HCT116 (cell line): ENCODE measurements at places on chromosomes 4 and X.

GRCh38 chrX:19070555-19070994 is 51.7 kb downstream of the ADGRG2 start:
- no peak for DNase-seq

GRCh38 chr4:13218326-13218958 is 265.7 kb downstream of the RAB28 start:
- DNase-seq, result no peak

GRCh38 chr4:72340803-72341431 is 228.1 kb downstream of the ADAMTS3 start:
- DNase-seq, result no peak

DNA sequence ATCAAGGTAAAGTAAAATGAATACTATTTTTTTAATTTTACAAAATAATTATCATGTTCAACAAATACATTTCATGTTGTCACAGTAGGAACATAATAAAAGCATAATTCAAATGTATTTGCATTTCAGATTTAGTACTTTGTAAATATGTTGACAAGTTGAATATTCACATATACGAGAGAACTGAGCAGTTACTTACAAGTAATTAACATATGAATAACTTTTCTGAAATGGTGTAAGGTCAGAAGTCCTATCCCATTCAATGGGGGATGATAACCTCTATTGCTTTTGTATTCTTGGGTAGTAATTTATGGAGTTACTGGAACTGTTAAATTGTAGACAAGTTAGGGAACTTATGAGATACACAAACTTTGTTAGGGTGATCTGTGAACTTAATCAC is 191.1 kb downstream of the COX7B2 start:
- no peak for DNase-seq

DNA sequence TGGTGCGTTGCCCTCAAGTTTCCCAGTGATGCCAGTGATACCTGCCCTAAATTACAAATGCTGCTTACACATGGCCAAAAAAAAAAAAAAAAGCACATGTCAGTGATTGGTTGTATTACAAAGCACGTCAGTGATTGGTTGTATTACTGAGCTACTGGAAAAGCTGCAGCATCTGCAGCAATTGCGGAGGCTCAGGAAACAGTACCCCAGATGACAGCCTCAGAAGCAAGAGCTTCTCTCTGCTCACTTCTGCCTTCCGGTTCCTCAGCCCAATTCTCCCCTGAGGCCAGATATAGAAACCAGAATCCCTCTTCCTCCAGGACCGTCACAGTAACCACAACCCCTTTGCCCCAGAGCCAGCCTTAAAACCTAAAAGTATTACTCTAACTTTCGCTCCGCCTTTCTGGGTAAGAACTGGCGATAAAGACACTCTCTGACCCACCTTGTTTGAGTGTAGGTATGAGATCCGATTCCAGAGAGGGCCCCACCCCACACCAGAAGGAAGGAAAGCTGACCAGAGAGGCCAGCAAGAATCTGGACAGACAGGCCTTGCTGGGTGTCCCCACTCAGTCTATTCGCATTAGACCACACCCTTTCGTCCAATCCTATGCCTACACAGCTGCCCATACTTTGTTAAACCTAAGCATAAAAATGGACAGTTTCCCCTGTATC is 85.0 kb upstream of the SORBS2 start:
- no peak for DNase-seq

DNA sequence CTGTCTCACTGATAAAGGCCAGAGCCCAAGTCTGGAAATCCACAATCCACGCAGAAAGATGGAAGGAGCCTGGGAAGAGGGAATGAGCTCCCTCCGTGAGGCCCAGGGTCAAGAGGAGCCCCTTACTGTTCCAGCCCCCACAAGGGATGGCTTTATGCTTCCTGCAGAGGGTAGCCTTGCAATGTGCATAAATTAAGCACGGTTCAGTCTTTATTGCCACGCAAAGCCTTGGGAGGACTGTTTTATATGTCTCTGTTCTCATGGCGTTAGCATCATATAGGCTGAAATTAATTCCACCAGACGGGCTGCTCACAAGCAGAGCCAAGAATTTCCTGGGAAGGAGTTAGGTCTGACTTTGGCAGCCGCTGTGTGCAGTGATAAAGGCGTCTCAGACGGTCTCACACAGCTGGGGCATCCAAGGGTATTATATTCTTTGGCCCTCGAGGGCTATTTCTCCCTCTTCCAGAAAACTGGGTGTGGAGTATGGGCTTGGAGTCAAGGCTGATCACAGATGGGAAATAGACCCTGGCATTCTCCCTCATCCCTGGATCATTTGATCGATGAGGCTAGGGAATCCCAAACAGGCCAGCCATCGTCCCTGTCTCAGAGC is 38.5 kb downstream of the CYTL1 start:
- no peak for DNase-seq

- no peak for DNase-seq
These were observed 95.5 kb downstream of the ZNF827 start for GRCh38 chr4:145843148-145843547.

GRCh38 chr4:64497491-64497890 is 88.2 kb upstream of the TECRL start:
- DNase-seq, result no peak

GRCh38 chrX:24493740-24494581 is 28.9 kb downstream of the PDK3 start:
- no peak for DNase-seq

DNA sequence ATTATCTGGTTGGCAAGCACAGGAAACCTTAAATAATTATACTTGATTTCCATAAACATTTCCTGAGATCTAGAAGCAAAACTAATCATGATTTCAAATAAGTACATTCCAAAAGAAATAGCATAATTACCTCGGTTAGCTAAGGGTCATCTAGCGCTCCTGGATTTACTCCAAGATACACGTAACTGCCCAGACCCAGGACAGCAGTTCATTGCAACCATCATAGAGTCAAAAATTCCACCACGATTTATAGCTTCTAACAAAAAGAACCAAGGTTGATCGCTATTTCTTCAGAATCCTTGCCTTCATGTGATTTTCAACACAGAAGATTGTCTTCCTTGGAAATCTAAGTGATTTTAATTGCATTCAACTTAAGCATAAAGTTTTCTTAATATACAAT is 1235.5 kb upstream of the TENM3 start:
- DNase-seq, result no peak

GRCh38 chr4:151304755-151305154 is 20.6 kb downstream of the SH3D19 start:
- no peak for DNase-seq

- no peak for DNase-seq
These were observed 334 bp upstream of the POU4F2 start for GRCh38 chr4:146638333-146638785.

GRCh38 chrX:29471829-29472228 is 743.5 kb upstream of the MAGEB2 start:
- DNase-seq, result no peak

DNA sequence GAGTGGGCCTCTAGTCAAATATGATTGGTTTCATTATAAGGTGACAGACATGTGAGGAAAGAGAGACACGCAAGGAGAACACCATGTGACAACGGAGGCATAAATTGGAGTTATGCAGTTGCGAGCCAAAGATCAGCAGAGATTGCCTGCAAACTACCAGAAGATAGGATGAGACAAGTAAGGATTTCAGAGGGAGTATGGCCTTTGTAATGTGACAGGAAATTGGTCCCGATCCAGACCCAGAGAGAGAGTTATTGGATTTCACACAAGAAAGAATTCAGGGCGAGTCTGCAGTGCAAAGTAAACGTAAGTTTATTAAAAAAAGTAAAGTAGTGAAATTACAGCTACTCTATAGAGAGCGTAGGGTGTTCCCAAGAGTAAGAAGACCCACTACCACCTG is 35.7 kb upstream of the NDST4 start:
- no peak for DNase-seq

DNA sequence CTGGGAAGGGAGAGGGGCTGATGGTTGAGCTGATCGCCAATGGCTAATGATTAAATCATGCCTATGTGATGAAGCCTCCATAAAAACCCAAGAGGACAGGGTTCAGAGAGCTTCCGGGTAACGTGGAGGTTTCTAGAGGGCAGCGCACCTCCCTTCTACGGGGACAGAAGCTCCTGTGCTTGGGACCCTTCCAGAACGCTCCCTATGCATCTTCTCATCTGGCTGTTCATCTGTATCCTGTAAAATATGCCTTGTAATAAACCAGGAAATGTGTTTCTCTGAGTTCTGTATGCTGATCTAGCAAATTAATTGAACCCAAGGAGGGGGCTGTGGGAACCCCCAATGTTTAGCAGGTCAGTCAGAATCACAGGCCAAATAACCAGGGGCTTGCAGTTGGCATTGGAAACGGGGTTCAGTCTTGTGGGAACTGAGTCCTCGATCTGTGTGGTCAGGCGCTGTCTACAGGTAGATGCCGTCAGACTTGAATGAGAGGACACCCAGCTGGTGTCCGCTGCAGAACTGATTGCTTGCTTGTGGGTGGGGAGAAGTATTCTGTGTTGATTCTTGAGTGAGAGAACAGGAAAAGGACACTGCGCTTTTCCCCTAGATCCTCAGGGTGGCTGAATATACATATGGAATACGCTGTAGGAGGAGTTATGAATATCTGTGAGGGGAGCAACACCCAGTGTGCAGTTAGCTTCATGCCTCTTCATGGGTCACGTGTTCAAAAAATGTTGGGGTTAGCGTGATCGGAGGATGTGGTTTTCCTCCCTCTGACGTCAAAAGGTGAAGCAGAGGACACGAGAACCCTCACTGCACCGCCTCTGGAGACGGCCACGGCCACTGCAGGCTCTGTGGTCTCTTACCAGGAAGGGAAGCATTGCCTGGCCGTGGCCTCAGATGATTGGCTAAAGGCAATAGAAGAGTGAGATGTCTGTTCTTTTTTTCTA is 29.2 kb downstream of the HTT-AS start:
- DNase-seq, result no peak

GRCh38 chrX:148930206-148930729 is 429.9 kb downstream of the AFF2 start:
- DNase-seq, result no peak

- no peak for DNase-seq
These were observed 8.0 kb downstream of the APLN start for GRCh38 chrX:129646566-129647417.

- DNase-seq, result no peak
These were observed 24.7 kb downstream of the RAB33A start for GRCh38 chrX:130196466-130196865.

- no peak for DNase-seq
These were observed 83.9 kb downstream of the MTNR1A start for GRCh38 chr4:186471441-186471840.

DNA sequence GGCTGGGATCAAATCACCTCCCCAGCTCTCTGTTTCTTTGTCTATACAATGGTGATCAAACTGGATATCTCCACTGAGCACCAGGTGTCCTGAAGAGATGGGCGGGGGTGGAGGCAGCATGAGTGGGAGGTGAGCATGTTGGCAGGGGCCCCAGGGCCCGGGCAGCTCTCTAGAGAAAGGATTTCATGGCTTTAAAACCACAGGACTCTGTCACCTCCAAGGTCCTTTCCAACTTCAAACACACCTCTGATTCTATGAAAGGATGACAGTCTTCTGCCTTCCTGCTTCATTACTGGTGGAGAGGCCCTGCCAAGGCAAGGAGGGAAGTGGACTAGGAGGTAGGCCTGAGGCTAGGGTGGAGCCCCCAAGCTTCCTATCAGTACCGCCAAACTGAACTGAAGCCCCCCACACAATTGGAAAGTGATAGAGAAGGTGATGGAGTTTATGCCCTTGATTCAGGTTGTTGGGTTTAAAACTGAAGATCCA is 38.6 kb downstream of the TRIM2 start:
- no peak for DNase-seq

GRCh38 chr4:141658309-141658708 is 21.9 kb downstream of the IL15 start:
- no peak for DNase-seq

GRCh38 chrX:67730296-67730695 is 186.5 kb downstream of the AR start:
- no peak for DNase-seq

DNA sequence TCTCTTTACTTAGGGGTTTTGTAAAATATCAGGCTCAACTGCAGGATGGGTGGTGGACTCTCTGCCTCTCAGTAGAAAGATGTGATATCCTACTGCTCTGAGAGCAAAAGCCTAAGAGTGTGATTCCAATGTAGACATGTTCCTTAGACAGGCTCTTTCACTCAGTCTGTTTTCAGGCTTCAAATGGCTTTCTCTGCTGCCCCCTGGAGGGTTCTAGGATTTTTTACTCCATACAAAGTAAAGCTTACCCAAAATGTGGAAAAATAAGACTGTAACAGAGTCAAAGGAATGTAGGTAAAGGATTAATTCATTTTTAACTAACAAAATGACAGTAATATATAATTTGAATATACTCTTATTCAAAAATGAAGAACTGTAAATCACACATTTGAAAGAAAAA is 32.1 kb downstream of the ZGRF1 start:
- DNase-seq, result peak; percentile 18

- no peak for DNase-seq
These were observed 1.4 kb upstream of the UGT2B4 start for GRCh38 chr4:69497076-69497475.

GRCh38 chr4:37960098-37960497 is at the start of gene PTTG2:
TSS of gene PTTG2 (plus strand) at chr4:37960398. CDS start at chr4:37960435, 37 bp downstream.
- DNase-seq, result no peak

- DNase-seq, result no peak
These were observed 76.6 kb downstream of the SH3KBP1 start for GRCh38 chrX:19810802-19811201.

- peak; percentile 28 for DNase-seq
These were observed 17.0 kb upstream of the AP1AR start for GRCh38 chr4:112214390-112215264.

DNA sequence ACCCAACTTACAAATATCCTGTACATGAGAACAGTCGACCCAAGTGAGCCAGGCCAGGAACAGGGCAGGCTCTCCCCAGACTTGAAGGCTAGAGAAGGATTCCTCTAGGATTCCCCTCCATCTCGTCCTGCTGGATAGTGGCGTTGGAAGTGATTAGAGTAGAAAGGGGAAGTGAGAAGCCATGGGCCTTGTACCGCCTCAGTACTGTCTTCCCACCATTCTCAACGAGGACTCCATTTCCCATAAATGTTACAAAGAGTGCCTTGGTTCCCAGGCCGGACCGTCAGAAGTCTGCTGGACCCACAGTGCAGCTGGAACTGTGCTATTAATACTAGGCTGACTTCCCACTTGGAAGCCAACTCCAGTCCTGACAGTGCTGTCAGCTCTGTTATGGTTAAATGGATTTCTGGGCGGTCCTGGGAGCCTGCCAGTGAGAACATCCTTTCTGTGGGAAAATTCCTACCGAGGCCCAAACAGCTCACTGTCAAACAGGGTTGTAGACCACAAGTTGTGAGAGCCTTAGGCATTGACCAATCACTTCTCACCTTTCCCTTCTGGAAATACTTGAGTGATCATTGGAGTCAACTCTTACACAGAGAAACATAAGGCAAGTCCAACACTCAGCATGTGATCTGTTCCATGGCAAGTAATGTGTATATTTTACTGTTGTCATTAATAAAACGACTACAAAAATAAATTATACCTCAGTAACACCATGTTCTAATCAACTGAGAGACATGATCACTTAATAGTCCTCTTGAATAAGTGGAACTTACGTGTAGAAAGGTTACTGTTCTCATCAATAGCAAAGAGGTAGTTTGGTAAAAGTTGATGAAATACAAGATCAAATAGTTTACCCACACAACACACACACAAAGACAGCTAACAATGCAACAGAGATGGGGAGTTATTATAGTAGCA is 58.4 kb downstream of the AMELX start:
- DNase-seq, result no peak

GRCh38 chr4:42638321-42638720 is 18.6 kb downstream of the ATP8A1 start:
- DNase-seq, result no peak
